ENCODE measurements at places on chromosomes 1 and 21. TPM values are rescaled to one million over a fixed set of nuclear protein-coding genes. Genes with fewer than 3 reads are reported as not detected.

ANKRD45 gene
- 0.37 TPM for total RNA-seq

URB2 gene
- total RNA-seq = 12.7 TPM

BSND gene
- not detected for total RNA-seq

PADI2 gene
- total RNA-seq = not detected

CR1L gene
- total RNA-seq = not detected

All from endothelial cell of umbilical vein (primary cell).